ENCODE measurements at places on chromosomes 5 and 9. TPM values are rescaled to one million over a fixed set of nuclear protein-coding genes. Genes with fewer than 3 reads are reported as not detected.

DNA sequence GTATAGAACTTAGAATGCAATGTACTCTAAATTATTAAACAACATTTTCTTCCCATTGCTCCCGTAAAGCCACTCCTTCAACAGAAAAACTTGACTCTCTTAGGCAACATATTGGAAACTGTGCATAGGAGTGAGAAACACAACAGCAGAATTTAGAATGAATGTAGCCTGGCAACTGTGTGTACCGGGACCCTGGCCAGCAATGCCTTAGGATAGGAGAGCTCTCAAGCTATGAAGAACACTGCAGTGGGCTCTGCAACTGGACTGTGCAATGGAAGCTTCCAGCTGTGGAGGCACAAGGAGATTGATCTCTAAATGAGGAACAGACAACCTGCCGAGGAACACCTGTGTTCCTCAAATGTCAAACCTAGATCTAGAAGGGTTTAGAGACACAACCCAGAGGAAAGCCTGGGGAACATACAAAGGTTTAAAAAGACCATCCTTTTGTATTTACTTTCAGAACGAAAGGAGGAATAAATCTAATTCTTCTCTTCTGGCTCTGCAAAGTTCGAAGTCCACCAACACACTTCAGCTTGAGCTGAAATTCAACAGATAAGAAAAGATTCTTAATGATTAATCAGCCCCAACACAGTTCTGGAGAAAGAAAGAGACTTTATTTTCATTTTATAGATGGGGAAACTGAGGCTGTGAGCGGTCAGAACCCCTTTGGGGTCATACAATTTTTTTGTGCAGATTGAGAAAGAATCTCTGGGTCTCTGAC, 51.5 kb upstream of the ARL15 start:
- no peak for DNase-seq

Gene ZDHHC11B
- total RNA-seq: under 0.01 TPM

Gene C5orf52
- total RNA-seq: not detected

DNA sequence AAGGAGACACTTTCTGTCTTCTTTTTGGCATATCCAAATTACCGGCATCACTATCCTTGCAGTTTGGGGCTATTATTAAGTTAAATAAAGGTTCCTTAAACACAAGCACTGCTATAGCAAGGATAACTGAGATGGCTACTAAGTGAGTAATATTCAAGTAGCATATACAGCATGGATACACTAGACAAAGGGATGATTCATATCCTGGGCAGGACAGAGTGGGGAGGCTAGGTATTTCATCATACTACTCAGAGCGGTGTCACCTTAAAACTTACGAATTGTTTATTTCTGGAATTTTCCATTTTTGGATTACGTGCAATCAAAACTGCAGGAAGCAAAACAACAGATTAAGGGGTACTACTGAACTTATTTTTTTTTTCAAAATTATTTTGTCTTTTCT, 54.1 kb downstream of the FER start:
- DNase-seq: peak; percentile 94

Gene SPAAR
- 1.8 TPM for total RNA-seq

GRCh38 chr5:95746722-95747679, 15.9 kb downstream of the RHOBTB3 start:
- no peak for DNase-seq

Gene FBP2
- not detected for total RNA-seq
